Right kidney (tissue), 9 donors: ENCODE measurements at places on chromosomes 12 and 14.

- DNase-seq: no peak
These were observed 6.4 kb upstream of the ADSS1 start for GRCh38 chr14:104717646-104718045.

DNA sequence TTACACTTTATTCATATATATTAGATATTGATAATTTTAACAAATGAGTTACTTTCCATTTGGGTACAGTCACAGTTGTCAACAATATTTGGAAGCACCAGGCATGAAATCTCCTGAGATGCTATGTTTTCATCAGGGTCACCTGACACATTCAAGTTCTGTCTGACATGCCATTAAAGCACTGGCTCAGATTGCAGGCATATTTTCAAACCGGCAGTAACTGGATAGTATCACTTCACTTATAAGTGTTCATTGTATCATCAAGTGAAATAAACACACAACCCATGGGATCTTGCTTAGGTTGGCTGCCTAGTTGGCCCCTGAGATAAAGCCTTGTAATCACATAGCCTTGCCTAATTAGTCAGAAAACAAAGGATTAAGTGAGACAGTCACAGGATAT lies 4.8 kb downstream of the IFNG start:
- no peak for DNase-seq

DNA sequence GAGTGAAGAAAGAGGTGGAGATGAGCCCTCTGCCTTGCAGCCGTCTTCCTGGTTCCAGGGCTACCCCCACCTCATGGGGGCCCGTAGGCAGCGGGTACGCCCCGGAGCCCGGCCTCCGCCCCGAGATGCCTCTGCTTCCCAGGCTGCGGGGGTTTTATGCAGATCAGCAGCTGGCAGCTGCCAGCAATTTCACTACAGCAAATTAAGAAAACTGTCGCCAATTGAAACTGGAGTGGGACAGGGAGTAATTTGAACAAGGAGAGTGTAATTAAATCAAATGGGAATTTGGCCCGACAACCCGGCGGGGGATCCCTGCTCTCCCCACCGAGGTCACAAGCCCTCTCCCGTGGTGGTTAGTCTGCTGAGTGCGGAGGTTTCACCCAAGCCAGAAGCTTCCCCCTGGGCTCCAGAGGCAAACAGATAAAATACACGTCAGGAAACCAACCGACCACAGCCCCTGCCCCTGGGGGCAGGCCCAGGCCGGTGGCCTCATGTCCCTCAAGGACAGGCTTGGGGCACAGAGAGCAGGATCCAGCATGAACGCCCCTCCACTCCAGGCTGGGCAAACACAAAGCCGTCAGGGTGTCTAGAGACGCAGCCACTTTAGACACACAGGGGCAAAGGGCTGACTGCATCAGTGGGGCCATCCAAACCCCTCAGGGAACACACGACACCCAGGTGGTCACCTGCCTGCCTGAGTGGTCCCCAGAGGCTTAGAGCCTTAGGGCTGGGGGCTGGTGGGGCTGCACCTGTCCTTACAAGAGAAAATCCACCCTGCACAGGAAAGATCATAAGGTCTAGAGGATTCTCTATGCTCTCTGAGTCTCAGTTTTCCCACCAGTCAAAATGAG lies 53.8 kb downstream of the TESC start:
- DNase-seq: peak; percentile 66

GRCh38 chr14:54685286-54685845 lies 118.4 kb downstream of the SAMD4A start:
- DNase-seq: no peak

- no peak for DNase-seq
These were observed 1.8 kb upstream of the GLIPR1L2 start for GRCh38 chr12:75389061-75389460.

GRCh38 chr12:111451649-111452129 lies 46.0 kb downstream of the SH2B3 start:
- no peak for DNase-seq

DNA sequence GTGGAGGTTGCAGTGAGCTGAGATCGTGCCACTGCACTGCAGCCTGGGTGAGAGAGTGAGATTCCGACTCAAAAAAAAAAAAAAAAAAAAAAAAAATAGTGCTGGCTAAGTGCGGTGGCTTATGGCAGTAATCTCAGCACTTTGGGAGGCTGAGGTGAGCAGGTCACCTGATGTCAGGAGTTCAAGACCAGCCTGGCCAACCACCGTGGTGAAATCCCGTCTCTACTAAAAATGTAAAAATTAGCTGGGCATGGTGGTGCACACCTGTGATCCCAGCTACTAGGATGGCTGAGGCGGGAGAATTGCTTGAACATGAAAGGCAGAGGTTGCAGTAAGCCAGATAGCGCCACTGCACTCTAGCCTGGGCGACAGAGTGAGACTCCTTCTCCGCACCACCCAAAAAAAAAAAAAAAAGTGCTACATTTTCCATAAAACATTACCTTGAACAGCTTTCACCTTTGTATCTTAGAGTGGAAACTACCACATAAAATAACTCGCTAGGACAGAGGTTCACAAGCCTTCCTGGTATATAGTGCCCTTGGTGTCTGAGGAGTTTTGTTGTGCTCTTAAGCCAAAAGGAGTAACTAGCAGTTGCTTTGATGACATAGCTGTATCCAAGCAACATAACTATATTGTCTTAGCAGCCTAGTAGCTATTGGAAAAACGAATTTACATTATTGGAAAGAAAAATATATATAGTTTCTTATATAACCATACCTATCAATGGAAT lies 11.1 kb downstream of the PTGES3 start:
- DNase-seq: no peak

DNA sequence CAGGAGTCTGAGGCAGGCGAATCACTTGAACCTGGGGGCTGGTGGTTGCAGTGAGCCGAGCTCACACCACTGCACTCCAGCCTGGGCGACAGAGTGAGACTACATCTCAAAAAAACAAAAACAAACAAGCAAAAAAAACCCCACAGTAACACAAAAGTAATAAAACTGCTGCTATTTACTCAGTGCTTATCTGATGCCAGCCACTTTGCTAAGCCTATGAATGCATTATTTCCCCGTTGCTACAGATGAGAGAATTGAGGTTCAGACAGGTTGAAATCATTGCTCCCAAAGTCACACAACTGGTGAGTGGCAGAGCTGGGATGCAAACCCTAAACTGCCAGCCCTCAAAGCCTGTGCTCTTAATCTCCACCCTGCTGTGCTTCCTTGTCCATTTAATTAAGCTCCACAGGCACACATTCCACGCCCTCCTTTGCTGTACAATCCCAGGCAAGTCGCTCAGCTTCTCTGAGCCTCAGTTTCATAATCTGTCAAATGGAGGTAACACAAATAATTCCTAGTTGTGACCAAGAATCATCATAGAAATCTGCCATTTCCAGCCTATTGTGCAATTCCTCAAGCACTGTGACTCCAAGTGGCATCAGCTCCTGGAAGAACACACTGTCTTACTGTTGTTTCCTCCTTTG lies 5.7 kb upstream of the OAS3 start:
- no peak for DNase-seq

- DNase-seq: no peak
These were observed 21.3 kb downstream of the BCL11B start for GRCh38 chr14:99250636-99251208.

DNA sequence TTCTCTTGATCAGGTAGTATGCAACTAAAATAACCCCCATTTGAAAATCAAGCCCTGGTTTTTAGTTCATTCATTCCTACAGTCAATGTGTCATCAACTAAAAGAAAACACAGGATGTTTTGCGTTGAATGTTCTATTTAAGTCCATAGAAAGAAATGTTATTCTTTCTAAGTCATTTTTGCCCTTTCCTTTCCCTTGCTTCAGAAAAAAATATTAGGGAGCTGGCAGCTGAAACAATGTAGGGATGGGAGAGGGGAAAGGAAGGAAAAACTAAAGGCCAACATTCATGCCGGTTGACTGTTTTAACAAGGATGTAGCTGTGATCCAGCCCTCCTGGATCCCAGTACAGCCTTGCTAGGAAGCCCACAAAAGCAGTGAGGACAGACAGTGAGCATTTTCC lies 155.1 kb downstream of the BTG1 start:
- no peak for DNase-seq

- no peak for DNase-seq
These were observed 6.1 kb upstream of the BDKRB2 start for GRCh38 chr14:96198430-96199130.

GRCh38 chr12:5031958-5032357 lies 11.7 kb upstream of the KCNA5 start:
- DNase-seq: no peak

GRCh38 chr12:50545786-50546185 lies 41.0 kb downstream of the DIP2B start:
- DNase-seq: no peak

GRCh38 chr14:90495357-90496276 lies 98.8 kb downstream of the CALM1 start:
- no peak for DNase-seq

GRCh38 chr14:33493266-33493665 lies 457.6 kb downstream of the EGLN3 start:
- no peak for DNase-seq

- DNase-seq: no peak
These were observed 47.4 kb upstream of the DICER1 start for GRCh38 chr14:95204705-95205104.

- DNase-seq: no peak
These were observed 45.8 kb upstream of the HOXC13 start for GRCh38 chr12:53892762-53893395.

- DNase-seq: no peak
These were observed 170.9 kb downstream of the SLC6A15 start for GRCh38 chr12:84741692-84742091.

GRCh38 chr12:28939427-28939826 lies 209.7 kb upstream of the FAR2 start:
- DNase-seq: no peak

GRCh38 chr12:39443929-39444209 lies 949 bp upstream of the KIF21A start:
- no peak for DNase-seq

DNA sequence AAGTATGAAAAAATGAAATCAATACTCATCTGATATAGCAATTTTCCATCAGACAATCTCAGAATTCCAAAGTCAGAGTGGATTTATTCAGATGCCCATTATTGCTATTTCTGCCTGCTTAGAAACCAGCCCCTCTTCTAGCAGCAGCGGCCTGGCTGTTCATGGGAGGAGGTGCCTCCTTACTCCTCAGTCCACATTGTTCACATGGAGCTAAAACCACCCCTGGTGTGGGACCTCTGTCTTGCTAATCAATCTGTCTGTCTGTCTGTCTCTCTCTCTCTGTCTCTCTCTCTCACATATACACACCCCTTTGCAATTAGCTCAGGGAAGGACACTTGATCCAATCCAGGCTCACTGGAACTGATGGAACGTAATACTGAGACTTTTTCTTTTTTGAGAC lies 176.1 kb downstream of the APAF1 start:
- no peak for DNase-seq

DNA sequence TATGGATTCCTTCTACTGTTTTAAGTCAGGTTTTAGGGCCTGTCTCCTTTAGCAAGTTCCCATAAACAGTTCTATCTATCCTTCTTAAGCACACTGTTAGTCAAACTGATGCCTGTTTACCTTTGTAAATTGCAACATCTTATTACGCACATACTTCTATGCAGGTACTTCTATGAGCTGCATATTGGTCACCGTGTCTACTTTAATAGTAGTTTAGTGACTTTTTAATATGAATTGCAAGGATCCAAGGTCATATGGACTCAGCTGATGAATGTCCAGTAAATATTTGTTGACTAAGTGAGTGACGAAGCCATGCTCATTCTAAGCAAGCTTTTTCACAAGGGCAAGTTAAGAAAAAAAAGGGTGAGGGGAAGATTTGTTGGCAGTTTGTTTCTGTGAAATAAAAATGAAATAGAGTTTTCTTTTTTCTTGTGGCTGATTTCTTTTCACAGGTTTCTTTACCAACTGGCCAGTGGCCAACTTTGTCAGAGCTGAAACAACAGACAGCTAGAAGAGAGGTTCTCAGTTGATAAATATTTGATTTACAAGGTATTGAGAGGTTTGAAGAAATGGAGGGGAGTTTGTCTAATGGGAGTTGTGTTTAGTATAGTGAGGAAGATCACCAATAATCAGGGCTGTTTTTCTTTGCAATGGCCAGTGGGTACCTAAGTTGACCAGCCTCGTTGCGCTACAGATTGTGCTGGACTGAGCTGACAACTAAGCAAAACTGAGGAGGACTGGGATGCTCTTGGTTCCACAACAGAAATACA lies 141.1 kb downstream of the SLC15A5 start:
- no peak for DNase-seq

DNA sequence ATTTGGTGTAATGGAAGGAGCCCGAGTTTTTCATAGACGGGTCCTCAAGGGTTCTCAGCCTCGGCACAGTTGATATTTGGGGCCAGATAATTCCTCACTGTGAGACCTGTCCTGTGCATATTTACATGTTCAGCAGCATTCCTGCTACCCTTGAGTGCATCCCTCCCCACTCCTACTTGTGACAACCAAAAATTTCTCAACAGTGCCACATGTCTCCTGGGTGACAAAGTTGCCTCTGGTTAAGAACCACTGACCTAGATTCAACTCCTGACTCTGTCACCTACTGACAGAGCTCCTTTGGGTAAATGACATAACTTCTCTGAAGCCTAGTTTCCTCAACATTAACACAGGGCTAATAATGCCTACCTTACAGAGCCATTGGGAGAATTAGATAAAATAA lies 60.4 kb downstream of the TTC9 start:
- DNase-seq: no peak

DNA sequence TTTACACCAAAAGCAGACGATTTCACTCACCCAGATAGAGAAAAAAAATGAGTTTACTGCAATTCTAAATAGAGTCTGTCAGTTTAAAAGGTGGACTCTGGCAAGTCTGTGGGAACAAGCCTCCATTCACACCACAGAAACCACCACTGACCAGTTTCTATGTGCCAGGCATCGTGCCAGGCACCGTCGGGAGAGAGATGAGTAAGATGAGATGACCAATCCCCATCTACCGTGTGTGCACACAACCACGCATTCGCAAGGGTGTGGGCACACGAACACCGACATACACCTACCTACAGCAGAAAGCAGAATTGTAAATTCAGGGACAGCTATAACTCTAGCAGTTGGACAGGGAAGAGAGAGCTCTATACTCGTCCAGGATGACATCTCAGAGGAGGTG lies 58.3 kb downstream of the PRIMA1 start:
- no peak for DNase-seq

GRCh38 chr14:104552738-104553125 lies 26.8 kb upstream of the C14orf180 start:
- no peak for DNase-seq

DNA sequence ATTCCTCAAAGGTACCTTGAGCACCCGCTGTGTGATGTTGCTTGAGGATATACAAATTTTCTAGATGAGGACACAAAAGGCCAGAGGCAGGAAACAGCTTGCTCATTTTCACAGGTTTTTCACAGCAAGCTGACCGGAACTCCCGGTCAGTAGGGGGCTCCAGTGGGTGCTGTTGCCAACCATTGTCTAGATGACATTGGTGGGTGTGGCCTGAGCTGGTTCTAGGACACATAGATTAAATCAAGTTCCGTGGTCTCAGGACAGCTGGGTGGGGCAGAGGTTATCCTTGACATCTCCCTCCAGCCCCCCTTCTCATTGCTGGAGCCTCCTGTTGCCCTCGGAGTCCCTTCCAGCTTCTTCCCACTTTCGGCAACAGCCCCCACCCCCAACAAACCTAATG lies 153.6 kb upstream of the FKBP4 start:
- no peak for DNase-seq

- no peak for DNase-seq
These were observed 220.8 kb downstream of the SPTSSA start for GRCh38 chr14:34241185-34241711.

- peak; percentile 61 for DNase-seq
These were observed 578 bp downstream of the DCAF5 start for GRCh38 chr14:69152181-69152901.
